ENCODE measurements at places on chromosomes 3 and 15. TPM values are rescaled to one million over a fixed set of nuclear protein-coding genes. Genes with fewer than 3 reads are reported as not detected.

Gene SERP1
- total RNA-seq, result 160 TPM

Gene LMAN1L
- not detected for total RNA-seq

Gene PRSS50
- total RNA-seq, result not detected

Gene AQP9
- total RNA-seq, result not detected

Gene GUCA1C
- total RNA-seq, result not detected

Gene MUSTN1
- not detected for total RNA-seq

Gene MESP1
- 8.9 TPM for total RNA-seq

Gene CPN2
- total RNA-seq, result not detected

Gene GOLGA6A
- not detected for total RNA-seq

Gene TUSC7
- total RNA-seq, result not detected

Gene RAB5A
- total RNA-seq, result 22.1 TPM

All from MG63 (cell line).